ENCODE measurements at places on chromosomes 11 and 22.

- DNase-seq: no peak
Observed at GRCh38 chr11:70352100-70352499, 46.2 kb upstream of the CTTN start.

GRCh38 chr22:36153501-36154422 lies 6.8 kb downstream of the APOL3 start:
- DNase-seq: no peak

GRCh38 chr11:40328890-40329614 lies 1130.4 kb downstream of the LRRC4C start:
- DNase-seq: no peak

GRCh38 chr22:30652852-30653251 lies 14.8 kb downstream of the DUSP18 start:
- DNase-seq: no peak

- DNase-seq: no peak
Observed at GRCh38 chr11:122097419-122098001, 18.5 kb downstream of the BLID start.

GRCh38 chr22:50205781-50206569 lies 5.2 kb downstream of the SELENOO start:
- DNase-seq: no peak

GRCh38 chr22:17152971-17153370 lies 6.1 kb downstream of the HDHD5 start:
- no peak for DNase-seq

- no peak for DNase-seq
Observed at GRCh38 chr11:1564535-1565172, 7.4 kb downstream of the DUSP8 start.

DNA sequence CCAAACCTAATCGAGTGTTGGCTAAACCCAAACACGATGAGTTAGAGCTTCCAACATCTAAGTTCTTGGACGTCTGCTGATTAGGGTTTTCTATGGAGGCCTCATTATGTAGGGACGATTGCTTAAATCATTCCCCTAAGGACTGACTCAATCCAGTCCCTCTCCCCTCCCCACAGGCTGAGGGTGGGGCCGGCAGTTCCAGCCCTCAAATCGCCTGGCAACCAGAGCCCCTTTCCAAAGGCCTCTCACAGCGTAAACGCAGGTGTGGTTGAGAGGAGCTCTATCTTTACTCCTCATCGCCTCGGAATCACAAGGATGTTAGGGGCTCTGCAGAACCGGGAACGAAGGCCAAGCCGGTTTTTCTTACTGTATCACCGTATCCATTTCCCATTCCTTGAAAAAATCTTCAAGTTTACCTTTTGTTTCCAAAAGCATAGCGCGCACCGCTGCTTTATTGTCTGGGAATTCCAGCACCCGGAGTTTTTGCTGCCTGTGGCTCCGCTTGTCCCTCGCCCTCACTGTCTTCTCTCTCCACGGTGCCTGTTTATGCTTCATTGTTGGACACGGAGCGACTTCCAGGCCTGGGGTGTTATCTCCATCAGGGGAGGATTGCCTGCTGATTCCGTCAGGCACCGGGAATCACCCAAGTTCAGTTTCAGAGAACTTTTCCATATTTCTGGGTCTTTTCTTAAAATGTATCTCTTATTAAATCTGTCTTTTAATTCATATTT lies 13.8 kb upstream of the IFITM3 start:
- DNase-seq: no peak
